NCI-H187 treated with DMSO at 0.1 percent for 48 hours (cell line): ENCODE measurements at places on chromosomes 4 and X.

GRCh38 chr4:151218343-151218742, 58.6 kb upstream of the PRSS48 start:
- DNase-seq, result no peak

GRCh38 chrX:15815779-15816437, 25.6 kb downstream of the ZRSR2 start:
- DNase-seq, result no peak

DNA sequence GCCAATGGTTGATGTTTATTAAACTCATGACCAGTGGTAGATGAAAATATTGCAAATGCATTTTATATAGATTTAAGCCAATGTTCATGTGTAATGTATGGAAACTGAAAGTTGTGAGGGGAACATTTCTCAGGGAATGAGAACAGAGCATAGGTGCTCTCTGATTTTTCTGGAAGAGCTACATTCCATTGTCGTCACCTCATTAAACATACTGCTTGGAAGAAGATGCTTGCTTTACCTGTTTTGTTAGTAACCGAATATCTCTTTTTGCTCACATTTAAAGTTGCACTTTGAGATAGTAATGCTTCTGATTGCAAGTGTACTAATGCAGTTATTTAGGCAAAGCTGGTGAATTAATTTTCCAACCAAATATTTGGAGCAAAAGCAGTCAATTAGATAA, 93.8 kb upstream of the CLCN4 start:
- DNase-seq, result no peak

GRCh38 chrX:101685923-101686322, 26.3 kb upstream of the ARMCX2 start:
- DNase-seq, result no peak

- DNase-seq, result no peak
These were observed 3.7 kb upstream of the SHOX start for GRCh38 chrX:626745-627509.

DNA sequence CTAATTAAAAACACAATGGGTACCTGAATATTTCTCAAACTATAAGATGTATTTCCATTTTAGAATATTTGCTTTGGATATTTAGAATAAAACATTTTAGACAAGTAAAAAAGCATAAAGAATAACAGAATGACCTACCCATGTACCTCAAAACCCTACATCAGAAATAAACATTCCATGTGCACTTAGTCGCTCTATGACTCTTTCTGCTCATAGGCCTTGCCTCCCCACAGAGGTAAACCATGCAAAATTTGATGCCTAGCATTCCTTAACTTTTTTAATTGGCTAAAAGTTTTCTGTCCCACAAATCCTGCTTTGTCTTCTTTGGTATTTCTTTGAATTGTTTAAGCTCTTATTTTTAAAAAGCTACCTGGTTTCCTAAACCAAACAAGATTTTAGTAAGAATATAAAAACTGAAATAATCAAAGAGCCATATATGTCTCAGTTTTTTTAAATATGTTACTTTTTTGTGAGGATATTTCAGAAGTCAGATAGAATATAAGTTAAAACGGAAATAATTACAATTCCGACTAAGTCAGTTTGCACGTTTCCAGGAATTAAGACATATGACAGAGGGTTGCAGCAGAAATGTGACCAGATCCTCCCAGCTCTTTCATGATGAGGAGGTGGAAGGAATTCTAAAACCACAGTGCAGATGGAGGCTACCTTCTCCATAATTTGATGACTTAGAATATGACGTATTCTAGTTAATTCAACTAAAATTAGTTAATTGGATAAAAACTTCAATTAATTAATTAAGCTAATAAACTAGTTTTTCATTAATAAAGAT, 102.5 kb downstream of the FIP1L1 start:
- DNase-seq, result no peak

GRCh38 chr4:84286048-84286447, 213.0 kb downstream of the NKX6-1 start:
- no peak for DNase-seq

GRCh38 chr4:1792832-1793495, at the start of gene FGFR3:
Gene FGFR3 (plus strand): TSS chr4:1793293. CDS start chr4:1793935, 642 bp downstream.
- no peak for DNase-seq

DNA sequence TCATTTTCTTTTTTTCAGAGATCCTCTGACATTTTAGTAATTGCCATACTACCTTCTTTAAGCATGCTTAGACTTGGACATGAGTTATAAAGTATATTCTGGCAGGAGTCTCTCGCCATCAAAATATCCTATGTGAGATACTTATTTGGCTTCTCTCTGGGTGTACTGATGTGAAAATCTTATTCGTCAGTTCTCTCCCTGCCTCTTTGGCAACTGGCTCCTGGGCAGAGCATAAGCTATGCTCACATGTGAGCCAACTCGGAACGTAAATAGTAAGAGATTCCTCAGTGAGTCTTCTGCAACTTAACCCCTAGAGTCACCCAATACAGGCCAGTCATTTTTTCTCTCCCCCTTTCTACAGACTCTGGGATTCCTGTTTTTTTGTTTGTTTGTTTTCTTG, 91.6 kb downstream of the MAGEB17 start:
- no peak for DNase-seq
